Posterior vena cava (tissue), 2 donors: ENCODE measurements at places on chromosomes 5 and 9. TPM values are rescaled to one million over a fixed set of nuclear protein-coding genes. Genes with fewer than 3 reads are reported as not detected.

PCDHA9 gene
- 0.14 TPM for total RNA-seq

SMIM33 gene
- total RNA-seq = not detected

GZMA gene
- total RNA-seq = 1.7 TPM

GAPT gene
- total RNA-seq = 2.5 TPM

MEIKIN gene
- total RNA-seq = not detected

TAF11L5 gene
- not detected for total RNA-seq

TUBB4B gene
- 178 TPM for total RNA-seq

GRCh38 chr9:114775981-114776380 lies 29.9 kb downstream of the TNFSF15 start:
- DNase-seq = no peak

GRCh38 chr5:93100428-93100827 lies 480.6 kb downstream of the NR2F1-AS1 start:
- no peak for DNase-seq

- DNase-seq = no peak
These were observed 180.6 kb downstream of the COMMD10 start for GRCh38 chr5:116265471-116265870.

GRCh38 chr5:40572937-40573336 lies 106.8 kb upstream of the PTGER4 start:
- no peak for DNase-seq

- no peak for DNase-seq
These were observed 298.2 kb downstream of the EDIL3 start for GRCh38 chr5:84086511-84086910.

GRCh38 chr5:149089796-149090195 lies 26.9 kb upstream of the SH3TC2 start:
- DNase-seq = no peak

DNA sequence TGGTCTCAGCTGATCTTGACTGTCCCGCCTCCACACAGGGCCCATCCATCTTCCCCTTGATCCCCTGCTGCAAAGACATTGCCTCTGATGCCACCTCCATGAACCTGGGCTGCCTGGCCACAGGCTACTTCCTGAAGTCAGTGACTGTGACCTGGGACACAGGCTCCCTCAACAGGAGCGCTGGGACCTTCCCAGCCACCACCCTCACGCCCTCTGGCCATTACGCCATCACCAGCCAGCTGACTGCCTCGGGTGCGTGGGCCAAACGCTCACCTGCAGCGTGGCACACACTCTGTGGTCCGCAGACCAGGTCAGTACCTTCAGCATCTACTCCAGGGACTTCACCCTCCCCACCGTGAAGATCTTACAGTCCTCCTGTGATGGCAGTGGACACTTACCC lies 71.9 kb downstream of the INSL6 start:
- no peak for DNase-seq

GRCh38 chr9:123614306-123615263 lies 258.6 kb downstream of the CRB2 start:
- no peak for DNase-seq

DNA sequence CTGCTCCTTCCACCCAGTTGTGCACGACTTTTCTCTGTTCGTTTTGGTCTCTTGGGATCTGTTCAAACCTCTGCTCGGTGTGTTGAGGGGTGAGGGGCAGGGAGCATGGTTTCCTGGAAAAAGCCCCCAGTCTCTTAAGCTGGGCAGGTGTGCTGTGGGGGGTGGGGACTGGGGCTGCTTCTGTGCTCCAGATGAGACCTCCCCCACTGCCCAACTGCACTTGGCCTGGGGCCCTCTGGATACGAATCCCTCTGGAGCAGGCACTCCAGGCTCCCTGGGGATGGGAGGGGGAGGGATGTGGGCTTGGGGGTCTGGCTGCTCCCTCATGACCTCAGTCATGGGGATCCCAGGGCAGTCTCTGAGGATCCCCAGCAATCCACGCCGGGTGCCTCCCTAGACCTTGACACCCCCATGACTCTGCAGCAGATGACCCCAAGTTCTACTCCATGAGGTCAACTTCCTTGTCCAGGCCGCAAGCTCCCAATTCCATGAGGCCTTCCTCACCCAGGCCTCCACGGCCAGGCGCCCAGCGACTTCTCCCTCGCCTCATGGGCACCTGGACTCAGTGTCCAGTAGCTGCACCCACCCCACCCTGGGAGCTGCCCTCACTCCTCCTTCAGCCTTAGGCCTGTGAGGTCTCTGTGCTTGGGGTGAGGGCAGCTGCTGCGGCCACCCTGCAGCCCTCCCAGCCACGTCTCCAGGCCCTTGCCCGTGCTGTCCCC lies 5.9 kb upstream of the AHRR start:
- DNase-seq = no peak

- DNase-seq = no peak
These were observed 310.1 kb downstream of the RFX3 start for GRCh38 chr9:3215658-3216057.

DNA sequence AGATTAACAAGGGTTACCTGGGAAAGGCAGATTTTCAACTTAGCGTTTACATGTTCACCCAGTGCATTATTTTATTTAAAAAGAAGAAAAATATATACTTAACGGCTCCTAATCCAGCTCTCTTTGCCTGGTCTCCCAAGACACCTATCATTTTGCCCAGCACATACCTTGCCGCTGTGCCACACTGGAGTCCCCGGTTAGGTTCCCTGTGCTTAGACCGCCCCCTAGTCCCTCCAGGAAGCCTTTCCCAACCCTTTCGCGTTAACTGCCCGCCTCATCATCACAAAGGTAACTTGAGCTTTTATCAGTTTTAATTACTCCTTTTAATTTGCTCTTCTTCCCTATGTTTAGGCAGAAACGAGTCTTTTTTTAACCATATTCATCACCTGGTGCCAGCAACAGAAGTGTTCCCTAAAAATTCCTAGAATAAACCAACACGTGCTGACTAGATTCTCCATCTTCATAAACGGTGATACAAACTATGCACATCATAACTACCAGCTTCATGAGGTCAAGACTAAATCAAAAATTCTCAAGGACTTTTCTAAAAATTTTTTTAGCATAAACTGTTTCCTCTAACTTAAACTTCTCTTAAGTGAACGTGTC lies 19.7 kb downstream of the DNAJA1 start:
- DNase-seq = no peak

DNA sequence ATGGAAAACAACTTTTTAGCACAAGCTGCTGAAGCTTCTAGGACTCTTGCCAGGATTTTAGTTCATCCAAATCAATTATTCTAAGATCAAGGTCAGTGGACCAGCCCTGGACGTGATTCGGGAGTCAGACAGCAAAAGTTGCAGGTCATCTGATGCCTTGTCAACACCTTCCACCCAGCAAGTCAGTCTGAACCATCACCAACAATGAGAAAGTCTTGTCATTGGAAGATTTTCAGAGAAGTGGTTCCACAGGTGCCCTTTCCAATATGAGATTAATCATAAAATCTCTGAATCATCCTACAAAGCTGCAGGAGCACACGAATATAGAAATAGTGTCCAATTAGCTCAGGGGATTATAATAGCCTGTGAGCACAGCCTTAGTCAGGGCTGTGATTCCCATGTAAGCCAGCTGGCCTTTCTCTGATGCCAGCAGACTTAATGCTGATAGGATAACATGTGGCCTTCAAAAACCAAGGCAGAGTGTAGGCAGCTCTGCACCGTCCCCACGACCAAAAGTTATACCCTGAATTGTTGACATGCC lies 445.0 kb upstream of the TRPC7 start:
- DNase-seq = no peak

DNA sequence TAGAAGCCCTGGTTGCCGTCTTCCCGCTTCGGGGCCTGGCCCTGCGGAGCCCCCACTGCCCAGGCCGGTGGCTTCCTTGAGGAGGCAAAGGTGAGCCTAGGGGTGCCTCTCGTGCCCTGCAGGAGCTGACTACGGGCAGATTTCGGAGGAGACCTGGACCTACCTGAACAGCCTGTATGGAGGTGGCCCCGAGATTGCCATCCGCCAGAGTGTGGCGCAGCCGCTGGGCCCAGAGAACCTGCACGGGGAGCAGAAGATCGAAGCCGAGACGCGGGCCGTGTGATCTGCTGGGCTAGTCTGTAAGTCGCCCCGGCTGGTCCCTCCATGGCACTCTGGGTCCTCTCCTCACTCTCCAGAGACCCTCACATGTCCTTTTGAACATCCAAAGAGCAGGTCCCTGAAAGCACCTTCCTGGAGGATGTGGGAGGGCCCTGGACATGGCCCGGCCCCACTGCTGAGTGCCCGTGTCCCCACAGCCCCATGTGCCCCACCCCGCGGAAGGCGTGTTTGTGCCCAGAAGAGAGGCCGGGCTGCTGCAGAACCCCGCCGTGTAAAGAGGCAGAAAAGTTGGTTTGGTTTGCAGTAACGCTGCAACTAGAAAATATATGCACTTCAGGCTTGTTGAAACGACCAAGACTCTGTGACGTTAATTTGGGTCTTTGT lies 44.9 kb downstream of the USP20 start:
- DNase-seq = peak; percentile 77

DNA sequence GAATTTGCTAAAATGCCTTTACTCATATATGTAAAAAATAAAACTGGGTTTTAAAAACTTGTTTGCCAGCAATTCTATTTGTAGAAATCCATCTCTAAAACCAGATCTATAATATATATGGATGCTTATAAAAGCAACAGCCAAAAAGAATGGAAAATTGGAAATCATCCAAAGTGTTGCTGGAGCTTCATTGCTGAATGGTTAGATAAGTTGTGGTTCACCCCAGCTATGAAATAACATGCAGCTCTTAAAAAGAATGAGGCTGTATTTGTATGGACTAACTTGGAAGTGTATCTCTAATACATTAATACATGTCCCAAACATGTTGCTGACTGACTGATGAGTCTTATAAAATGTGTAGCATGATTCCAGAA lies 76.2 kb downstream of the STK10 start:
- DNase-seq = no peak

DNA sequence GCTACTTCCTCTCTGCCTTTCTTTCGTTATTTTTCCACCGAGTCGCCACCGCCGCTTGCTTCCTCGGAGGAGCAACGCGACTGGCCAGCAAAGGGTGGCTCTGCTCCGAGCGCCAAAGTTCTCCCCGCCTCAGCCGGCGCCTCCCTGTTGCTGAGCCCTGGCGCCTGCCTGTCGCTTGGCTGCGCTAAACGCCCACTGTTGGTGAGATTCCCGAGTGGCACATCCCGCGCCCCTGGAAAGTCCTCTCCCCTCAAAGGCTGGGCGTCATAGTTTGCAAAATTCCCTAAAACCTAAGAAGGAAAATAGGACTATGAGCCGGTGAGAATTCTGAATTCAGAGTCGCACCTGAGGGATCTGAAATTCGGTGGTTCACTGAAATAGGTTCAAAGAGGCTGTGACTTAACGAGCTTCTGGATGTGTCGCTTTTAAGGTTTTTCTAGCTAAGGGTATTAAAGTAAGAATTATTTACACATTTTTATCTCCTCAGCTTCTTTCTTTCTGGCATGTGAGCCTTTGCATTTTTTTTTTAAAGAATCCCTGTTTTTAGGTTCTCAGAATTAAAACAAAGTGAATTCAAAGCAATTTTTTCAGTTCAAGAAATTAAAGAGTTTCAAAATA lies at the start of gene GRIN3A:
Gene GRIN3A, minus strand, starts transcription at position 82 of the 618 bp plus-strand sequence. CDS start 668 bp downstream, outside the sequence.
- peak; percentile 74 for DNase-seq

- DNase-seq = no peak
These were observed 122.5 kb upstream of the TMEM161B start for GRCh38 chr5:88391116-88391515.

GRCh38 chr5:52878656-52879055 lies 90.9 kb downstream of the ITGA1 start:
- DNase-seq = no peak

- DNase-seq = peak; percentile 92
These were observed at the start of gene ST6GALNAC6 for GRCh38 chr9:127899128-127899943. TSS of gene ST6GALNAC6 (minus strand) at chr9:127899603. CDS start at chr9:127897981, 1,622 bp downstream.

DNA sequence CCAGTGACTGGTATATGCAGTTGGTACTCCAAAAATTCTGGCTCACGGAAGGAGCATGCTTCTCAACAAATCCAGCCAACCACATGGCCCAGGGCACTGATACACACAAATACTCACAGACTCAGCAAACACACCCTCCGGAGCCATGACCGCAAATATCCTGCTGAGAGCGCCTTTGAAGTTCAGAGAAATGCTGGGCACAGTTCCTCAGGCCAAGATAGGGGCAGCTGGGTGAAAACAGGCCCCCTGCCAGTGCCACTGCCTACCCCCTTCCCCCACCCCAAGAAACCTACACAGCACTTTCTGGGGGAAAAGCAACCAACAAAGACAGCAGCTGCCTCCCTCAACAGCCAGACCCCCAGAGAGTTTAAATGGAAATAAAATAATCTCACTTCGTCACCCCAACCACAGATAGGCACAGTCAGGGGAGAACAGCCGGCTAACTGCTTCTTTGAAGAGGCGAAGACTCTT lies 120.0 kb downstream of the C5orf15 start:
- DNase-seq = no peak

DNA sequence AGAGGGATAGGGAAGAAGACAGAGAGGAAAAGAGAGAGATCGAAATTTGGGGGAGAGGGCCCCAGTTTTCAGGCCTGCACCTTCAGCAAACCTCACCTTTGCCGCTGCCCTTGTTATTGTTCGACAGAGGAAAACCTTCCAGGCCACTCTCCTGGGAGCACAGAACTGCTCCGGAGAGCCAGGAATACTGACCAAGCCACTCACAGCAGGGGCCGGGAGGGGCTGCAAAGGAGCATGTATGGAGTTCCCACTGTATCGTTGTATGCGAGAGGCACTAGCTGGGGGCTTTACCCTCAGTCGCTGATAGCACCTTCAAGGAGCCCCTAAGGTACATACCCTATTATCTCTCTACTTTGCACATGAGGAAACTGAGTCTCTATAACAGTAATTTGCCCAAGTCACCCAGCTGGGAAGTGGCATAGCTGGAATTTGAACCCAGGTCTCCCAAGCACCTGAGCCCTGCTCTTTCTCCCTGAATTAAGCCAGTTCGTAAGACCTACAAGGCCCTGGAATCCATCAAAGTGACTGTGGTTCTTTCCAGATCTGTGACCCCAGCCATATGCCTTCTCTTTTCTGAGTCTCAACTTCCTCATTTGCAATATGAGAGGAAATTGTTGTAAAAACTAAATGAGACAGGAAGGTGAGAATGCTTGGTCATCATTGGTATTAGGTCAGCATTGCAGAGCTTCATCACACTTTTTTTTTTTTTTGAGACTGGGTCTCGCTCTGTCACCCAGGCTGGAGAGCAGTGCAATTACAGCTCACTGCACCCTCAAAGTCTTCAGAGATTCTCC lies 21.0 kb upstream of the FOXE1 start:
- DNase-seq = no peak

DNA sequence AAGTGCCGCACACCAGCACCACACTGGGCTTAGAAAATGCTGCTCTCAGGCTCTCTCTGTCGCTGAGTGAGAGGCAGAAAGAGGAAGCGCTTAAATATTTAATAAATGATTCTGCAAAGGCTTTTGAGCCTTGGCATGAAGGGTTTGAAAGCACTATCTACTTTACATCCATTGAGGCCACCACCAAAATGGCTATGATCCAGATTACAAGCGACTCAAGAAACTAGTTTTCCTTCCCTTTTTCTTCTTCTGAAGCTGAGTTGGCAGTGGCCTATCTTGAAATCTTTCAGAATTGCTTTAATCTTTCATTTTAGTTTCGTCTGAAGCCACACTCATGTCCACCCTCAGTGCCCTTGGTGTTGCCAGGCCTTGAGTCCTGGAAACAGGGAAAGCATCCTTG lies 59.5 kb downstream of the EBF1 start:
- no peak for DNase-seq
